ENCODE measurements at places on chromosomes 3 and 15. TPM values are rescaled to one million over a fixed set of nuclear protein-coding genes. Genes with fewer than 3 reads are reported as not detected.

GRCh38 chr3:48470286-48470685, 23.7 kb downstream of the ATRIP start:
- DNase-seq, result no peak

GRCh38 chr3:134640872-134641470, 9.9 kb downstream of the KY start:
- peak; percentile 34 for DNase-seq

- DNase-seq, result no peak
Measured at GRCh38 chr15:39709941-39710340, 72.7 kb downstream of the FSIP1 start.

GRCh38 chr15:81889485-81889881, 156.3 kb downstream of the MEX3B start:
- DNase-seq, result peak; percentile 58

Gene MYL3
- total RNA-seq, result 0.50 TPM

Gene CACNA2D2
- total RNA-seq, result under 0.01 TPM
